Germinal center (tissue), 1 donor: ENCODE measurements at places on chromosomes 1 and 21.

DNA sequence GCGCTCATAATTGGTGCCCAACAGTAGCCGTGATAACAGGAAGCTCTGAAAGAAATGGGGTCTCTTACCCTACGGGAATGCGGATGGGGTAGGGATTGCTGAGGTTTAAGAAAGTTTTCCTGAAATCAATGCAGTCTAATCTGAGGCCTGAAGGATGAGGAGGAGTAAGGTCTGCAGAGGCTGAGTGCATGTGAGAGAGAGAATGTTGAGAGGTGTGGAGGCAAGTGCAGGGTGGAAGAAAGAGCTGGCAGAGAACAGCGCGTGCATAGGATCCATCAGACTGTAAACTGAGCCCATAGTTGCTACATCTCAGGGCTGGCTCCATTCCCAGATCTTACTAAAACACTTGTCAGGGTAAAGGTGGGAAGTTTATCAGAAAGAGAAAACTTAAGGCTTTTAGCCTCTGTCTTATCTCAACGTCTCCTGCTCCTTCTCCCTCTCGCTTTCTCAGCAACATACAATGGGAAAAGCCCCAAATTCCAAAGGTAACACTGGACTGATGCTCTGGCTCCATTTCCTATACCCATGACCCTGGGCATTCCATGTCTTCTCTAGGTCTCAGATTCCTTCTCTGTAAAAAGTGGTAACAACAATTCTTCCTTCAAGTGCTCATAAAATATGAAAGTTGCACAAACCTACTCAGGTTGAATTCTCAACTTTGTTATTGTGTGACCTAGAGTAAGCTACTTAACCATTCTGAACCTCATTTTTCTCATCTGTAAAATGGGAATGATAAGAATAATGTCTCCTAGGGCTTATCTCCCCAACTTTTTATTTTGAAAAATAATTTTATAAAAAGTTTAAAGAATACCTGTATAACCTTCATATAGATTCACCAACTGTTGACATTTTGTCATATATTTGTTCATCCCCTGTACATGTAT lies 75.2 kb downstream of the SH3GLB1 start:
- DNase-seq, result no peak

DNA sequence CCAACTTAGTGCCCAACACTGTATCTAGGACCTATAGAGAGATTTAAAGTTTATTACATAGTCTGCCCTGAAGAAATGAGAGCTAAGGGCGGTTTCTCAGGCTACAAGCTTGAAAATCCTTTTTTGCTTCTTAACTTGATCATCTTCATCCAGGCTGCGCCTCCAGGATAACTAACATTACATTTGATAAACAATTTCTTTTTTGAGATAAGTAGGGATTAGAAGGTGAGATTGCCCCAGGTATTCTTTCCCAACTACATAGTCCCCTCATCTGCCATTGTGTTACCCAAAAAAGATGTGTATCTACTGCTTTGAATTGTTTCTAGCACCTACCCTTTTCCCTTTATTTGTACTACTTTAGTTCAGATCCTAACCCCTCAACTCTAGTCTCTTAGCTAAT lies 25.4 kb downstream of the NUF2 start:
- no peak for DNase-seq

DNA sequence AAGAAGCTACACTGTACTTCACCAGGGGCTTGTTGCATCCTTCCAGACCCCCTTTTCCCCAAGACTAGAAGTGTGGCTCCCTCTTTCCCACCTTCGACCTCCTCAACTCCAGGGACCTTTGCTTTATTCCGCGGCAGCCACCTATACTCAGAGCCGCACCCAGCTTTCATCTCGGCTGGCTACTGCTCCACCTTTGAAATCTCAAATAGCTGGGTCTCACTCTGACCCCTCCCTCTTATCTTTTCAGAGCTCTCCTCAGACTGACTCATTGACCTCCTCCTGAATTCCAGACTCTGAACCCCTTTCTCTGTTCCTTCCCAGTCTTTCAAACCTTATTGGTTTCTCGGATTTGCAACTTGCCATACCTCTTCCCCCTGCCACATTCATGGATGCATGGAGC lies 144.7 kb upstream of the JUN start:
- DNase-seq, result no peak

- no peak for DNase-seq
These were observed 15.6 kb upstream of the SRP9 start for GRCh38 chr1:225762002-225762441.

GRCh38 chr21:24714646-24715200 lies 892.6 kb downstream of the MRPL39 start:
- DNase-seq, result no peak

DNA sequence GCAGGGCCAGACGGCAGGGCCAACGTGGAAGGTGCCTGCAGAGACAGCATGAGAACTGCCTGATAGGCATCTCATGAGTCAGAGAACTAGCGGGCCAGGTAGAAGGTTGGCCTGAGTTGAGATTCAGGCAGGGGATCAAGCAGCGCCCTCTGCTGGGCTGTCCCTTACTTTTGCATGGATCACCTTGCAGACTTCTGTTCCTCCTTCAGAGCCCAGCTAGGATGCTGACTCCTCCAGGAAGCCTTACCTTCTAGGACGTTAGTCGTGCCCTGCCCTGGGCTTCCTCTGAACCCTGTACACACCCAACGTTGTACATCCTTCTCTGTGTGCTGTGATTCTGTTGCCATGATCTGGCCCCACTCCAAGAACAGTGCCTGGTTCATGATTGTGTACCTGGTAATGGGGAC lies 231.3 kb upstream of the VAMP3 start:
- DNase-seq, result no peak

GRCh38 chr1:51172811-51173210 lies 63.3 kb upstream of the RNF11 start:
- DNase-seq, result no peak

GRCh38 chr1:66197785-66198184 lies 336.2 kb upstream of the SGIP1 start:
- DNase-seq, result no peak

DNA sequence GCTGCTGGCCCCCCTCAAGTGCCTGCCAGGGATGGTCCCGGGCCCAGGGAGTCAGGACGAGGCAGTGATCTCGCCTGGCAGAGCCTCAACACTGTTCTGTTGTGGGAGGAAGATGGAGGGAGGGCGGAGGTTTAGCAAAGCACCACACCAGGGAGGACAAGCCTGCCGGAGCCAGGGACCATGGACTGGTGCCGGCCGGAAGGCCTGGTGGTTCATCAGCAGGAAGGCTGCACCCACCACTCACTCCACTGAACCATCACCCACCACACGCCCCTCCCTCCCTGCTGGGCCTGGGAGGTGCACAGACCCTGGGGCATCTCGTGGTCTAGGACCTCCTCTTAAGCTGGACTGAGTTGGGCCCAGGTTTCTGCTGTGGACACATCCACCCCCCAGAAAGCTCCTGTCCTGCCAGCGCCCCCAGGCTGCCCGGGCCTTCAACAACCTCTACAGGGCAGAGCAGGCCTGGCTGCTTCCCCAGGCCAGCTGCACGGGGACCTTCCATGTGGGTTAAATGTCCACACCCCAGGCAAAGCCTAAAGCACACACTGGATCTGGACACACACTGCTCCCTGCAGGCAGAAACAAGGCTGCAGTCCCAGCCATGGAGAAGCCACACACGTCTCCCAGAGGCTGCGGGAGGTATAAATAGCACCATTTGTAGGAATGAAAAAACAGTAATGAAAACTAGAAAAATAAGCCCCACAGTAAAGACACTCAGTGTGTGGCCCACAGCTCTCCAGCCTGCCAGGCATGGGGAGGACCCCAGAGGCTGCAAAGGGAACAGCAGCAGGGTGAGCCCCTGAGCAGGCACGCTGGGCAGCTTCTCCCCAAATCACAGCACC lies 10.4 kb upstream of the TMEM240 start:
- no peak for DNase-seq

- DNase-seq, result no peak
These were observed 55.8 kb downstream of the KCNJ6 start for GRCh38 chr21:37860416-37860815.

GRCh38 chr1:92831368-92831761 lies 475 bp upstream of the RPL5 start:
- no peak for DNase-seq

DNA sequence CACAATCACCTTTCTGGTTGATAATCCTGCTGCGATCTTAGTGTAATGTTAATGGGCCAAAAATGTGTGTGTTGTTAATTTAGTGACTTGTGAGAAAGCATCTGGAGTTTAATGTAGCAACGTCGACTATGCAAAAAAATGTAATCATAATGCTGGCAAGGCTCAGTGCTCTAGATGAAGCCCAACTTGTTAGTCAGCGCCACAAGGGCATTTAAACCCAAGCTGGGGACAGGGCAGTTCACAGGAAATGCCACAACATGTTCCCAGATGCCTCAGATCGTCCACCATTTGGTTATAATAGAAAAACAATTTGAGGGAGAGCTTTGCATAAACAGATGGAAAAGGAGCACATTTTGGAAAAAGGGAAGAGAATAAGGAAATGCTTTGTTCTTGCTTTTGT lies 585.4 kb upstream of the PLXNA2 start:
- DNase-seq, result no peak

- DNase-seq, result no peak
These were observed 523.3 kb upstream of the RGS18 start for GRCh38 chr1:191634801-191635508.

- DNase-seq, result no peak
These were observed 51.8 kb downstream of the DOP1B start for GRCh38 chr21:36208326-36209013.

- DNase-seq, result no peak
These were observed 159.6 kb downstream of the CLEC20A start for GRCh38 chr1:178337091-178337706.

GRCh38 chr1:12610305-12610935 lies 7.6 kb downstream of the DHRS3 start:
- DNase-seq, result no peak

DNA sequence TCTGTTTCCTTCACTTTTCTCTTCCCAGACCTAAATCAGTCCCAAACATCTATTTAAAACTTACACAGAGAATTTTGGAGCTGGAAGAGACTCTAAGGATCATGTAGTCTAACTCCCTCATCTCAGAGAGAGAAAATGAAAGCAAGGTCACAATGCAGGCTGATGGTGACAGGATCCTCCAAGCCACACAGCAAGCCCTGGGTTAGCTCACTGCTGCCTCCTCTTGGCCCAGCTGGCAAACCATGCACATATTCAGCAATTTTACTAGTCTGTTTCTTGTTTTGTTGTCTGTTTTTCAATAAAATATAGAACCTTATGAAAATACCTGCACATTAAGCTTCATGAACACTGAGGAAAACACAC lies 27.7 kb upstream of the LY9 start:
- DNase-seq, result peak; percentile 74

DNA sequence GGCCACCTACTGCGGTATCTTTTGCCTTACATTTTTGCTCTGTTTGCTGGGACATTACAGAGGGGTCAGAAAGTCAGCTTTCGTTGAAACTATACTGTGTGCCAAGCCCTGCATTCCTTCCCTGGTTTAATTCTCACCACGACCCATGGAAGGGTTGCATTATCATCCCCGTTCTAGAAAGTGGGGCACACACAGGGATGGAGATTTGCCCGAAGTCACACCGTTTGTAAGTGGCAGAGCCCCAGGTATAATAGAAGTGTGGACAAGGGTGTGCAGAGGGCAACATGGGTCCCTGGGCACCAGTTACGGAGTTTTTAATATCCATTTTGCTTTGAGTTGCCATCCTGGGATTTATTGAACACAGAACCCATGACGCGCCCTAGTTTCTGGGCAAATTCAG lies 11.8 kb downstream of the DMRTB1 start:
- no peak for DNase-seq

DNA sequence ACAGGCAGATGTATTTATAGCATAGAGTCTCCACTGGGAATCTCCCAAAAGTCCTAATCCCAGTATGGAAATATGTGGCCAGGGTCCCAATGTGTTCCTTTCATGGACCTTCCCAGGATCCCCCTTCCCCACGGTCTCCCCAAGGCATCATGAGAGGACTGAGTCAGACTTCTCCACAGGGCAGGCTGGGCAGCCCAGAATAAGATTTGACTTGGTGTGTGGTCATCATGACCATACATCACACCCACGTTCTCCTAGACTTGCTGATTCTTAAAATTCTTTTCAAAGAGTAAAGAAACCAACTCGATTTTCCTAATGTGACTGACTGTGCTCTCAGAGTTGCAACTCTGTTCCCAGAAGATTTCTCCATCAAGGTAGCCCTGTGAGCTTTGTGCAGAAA lies 93.9 kb upstream of the CD34 start:
- DNase-seq, result no peak

DNA sequence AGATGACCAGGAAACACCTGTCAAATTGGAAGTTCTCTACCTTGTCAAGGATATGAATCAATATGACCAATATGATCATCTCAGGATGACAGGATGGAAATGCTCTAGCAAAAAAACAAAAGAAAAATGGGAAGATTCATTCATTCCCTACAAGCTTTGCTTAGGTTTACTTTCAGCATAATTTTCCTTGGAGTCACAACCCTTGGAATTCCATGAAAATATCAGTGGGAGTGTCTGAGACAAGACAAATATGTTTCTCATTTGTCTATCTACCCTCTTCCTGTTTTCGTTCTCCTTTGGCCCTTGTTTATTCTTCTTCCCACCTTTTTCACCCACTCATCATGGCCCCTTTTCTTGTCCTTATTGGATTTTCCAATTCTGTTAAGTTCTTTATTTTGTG lies 50.6 kb downstream of the COLGALT2 start:
- DNase-seq, result no peak

DNA sequence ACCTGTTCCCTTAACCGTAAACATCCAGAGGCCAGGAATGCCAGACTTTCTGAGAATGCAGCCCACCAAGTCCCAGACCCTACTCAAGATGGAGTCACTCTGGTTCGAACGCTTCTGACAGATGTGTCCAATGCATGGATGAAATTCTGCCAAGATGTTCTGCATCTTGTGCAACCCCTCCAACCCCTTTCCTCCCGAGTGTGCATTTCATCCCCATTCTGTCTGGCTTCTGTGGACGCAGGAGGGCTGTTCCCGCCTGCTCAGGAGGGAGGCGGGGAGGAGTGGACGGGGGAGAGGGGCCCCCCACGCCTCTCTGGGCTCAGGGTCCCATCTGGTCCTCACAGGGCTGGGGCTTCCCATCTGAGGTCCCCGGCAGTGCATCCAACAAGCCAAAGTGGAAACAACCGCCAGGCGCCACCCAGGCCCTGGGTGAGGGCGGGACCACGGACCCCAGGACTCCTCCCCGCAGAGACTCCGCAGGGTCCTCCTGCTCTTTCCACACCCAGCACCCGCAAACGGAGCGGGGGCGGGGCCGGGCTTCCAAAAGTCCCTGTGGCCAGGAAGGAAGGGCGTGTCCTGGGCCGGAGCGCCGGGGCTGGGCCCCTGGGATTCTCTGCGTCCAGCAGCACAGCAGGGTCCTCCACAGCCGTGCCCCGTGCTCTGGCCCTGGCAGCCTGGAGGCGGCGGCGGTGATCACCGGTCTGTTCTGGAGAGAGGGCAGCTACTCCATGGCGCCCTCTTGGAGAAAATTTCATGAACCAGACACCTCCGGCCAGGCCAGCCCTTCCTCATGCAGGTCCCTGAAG lies 27.8 kb upstream of the SUMO3 start:
- DNase-seq, result peak; percentile 54

DNA sequence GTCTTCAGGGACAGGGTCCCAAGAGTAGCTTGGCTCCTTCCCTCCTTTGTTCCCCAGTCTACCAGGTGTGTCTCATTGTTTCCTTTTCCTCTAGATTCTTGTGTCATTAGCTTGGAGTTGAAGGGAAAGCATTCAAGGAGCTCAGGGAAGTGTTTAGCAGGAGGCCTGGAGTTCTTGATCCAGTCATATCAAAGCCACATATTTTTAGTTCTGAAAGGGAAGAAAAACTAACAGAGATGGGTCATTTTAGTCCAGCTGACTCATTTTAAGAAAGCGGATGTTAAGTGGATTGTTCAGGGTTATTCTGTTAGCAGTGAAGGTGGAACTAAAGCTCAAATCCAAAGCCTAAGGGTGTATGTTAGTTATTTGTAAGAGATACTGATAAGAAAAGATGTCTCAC lies 721 bp downstream of the C1orf54 start:
- DNase-seq, result no peak

- DNase-seq, result peak; percentile 70
These were observed 39.0 kb upstream of the CADM3 start for GRCh38 chr1:159132271-159132881.
